HEK293T (cell line): ENCODE measurements at places on chromosomes 7 and 10.
A peak's percentile ranks its signal among the peaks of the same experiment; 100 is the strongest.

DNA sequence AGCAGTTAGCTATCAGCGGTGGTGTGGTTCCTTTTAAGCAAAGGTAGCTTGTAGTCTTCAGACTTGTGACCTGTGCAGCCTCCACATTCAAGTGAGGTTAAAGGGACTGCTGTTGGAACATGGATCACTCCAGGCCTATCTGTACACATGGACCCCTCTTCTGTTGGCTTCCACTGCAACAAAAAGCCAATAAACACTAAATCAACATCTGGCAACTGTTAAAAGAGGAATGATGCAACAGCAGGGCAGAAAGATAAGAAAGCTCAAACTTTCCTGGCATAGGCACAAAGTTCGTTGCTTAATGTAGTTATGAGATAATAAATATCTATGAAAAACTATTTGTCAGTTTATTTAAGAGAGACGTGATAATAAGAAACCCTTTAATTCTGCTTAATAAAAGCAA, 4.0 kb upstream of the MINPP1 start:
- no peak for DNase-seq

GRCh38 chr7:93958651-93959050, 37.1 kb downstream of the GNG11 start:
- no peak for DNase-seq

GRCh38 chr7:70183278-70183677, 585.0 kb downstream of the AUTS2 start:
- DNase-seq = peak; percentile 48

- no peak for DNase-seq
These were observed 267.4 kb downstream of the RNLS start for GRCh38 chr10:88315755-88316154.

GRCh38 chr7:150937848-150938561, 40.1 kb downstream of the KCNH2 start:
- no peak for DNase-seq

DNA sequence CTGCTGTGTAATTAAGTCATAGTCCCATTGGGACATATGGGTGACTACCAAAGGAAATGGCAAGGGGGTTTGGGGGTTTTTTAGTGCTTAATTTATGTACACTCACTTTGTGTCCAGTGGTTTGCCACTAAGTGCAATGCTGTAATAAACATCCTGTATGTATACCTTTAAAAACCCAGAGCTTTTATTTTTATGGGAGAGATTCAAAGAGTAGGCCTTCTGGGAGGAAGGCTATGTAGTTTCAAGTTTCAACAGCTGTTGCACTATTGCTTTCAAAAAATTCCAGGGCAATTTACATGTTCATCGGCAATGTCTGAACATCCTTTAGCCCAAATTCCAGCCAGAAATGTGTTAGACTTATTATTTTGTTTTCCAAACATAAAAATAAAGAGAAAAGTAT, 744.7 kb downstream of the XPNPEP1 start:
- DNase-seq = no peak

GRCh38 chr7:44490351-44491200, at the start of gene NUDCD3:
Gene NUDCD3, minus strand, starts transcription at chr7:44490658. Its CDS starts 58 bp downstream, at chr7:44490600.
- peak; percentile 87 for DNase-seq

GRCh38 chr7:126533715-126534114, 719.0 kb downstream of the GRM8 start:
- no peak for DNase-seq
